Activated CD4-positive, alpha-beta T cell treated with anti-CD3 and anti-CD28 coated beads for 24 hours (primary cell): ENCODE measurements at places on chromosomes 7 and 10.

DNA sequence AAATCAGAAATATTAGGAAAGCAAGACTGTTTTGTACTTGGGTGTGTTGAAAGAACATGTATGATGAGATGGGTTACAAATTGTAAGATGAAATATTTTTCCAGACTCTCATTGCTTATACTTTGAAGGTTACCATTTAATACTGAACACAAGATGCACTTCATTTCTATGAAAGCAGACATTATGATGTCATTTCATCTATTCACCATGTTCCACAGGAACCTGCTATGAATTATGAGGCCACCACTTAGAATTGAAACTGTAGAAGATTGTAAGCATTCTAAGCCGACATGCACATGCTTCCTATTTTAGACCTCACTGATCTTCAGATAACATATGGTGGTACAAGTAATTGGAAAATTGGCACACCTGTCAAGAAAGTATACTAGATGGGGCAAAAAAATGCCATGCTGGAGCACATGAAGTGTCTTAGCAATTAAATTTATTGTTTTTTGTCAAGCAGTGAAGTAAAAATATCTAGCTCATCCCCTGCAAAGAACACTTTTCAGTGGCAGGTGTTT lies 195.0 kb downstream of the PHF14 start:
- no peak for DNase-seq

- DNase-seq = no peak
Observed at GRCh38 chr10:132241496-132241895, 54.7 kb downstream of the DPYSL4 start.

- no peak for DNase-seq
Observed at GRCh38 chr10:6699336-6699735, 119.3 kb upstream of the PRKCQ start.

DNA sequence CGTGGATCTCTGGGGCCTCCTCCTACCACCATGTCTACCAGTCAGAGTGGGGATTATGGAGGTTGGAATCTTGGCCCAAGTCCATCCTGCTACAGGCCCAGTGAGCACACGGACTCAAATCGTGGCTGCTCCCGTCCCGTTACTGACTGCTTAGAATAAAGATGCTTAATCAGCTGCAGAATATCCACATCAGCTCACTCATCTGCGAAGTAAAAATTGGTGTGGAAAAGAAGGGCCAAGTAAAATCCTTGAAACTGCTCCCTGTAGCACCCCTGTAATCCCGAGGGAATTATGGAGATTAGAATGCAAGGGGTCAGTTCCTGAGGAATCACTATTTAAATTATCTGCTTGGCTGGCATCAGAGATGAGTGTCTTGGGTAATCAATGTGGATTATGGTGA lies 13.0 kb upstream of the HTR5A start:
- no peak for DNase-seq
